ENCODE measurements at places on chromosomes 3 and 15.

DNA sequence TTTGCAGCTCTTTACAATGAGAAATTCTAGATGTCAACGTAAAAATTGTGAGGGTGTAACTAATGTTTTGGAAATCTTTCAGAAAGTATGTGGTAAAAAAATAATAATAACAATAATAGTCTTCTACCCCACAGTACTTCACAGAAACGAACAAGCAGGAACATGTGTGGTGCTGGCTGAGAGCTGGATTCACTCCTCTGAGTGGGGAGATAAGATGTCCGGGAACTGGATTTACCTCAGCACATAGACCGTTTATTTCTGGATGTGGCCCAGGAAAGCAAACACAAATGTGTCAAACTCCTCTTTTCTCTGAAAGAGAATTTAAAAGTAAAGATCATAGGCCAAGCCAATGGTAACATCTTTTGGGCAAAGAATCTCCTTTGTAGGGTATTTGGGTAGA is 103.4 kb downstream of the SLC49A4 start:
- DNase-seq: no peak

- DNase-seq: no peak
Observed at GRCh38 chr3:140943781-140944552, 2.3 kb downstream of the SLC25A36 start.

- DNase-seq: peak; percentile 94
Observed at GRCh38 chr3:150408221-150409124, at the start of gene TSC22D2. Gene TSC22D2 (plus strand): TSS chr3:150408298. CDS start chr3:150409351, 1,053 bp downstream.

DNA sequence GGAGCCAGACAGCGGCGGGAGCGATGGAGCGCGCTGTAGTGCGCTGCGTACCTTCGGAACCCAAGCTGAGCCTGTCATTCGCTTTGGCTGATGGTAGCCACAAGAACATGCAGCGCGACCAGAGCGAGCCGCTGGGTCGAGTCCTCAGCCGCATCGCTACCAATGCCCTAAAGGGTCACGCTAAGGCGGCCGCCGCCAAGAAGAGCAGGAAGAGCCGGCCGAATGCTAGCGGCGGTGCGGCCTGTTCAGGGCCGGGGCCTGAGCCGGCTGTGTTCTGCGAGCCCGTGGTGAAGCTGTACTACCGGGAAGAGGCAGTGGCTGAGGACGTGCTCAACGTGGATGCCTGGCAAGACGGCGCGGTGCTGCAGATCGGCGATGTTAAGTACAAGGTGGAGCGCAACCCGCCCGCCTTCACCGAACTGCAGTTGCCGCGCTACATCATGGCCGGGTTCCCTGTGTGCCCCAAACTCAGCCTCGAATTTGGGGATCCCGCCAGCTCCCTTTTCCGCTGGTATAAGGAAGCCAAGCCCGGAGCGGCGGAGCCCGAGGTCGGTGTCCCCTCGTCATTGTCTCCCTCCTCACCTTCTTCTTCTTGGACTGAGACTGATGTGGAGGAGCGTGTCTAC is 498 bp downstream of the PDE12 start:
- DNase-seq: no peak

- no peak for DNase-seq
Observed at GRCh38 chr3:194150252-194150934, 14.4 kb downstream of the HES1 start.

DNA sequence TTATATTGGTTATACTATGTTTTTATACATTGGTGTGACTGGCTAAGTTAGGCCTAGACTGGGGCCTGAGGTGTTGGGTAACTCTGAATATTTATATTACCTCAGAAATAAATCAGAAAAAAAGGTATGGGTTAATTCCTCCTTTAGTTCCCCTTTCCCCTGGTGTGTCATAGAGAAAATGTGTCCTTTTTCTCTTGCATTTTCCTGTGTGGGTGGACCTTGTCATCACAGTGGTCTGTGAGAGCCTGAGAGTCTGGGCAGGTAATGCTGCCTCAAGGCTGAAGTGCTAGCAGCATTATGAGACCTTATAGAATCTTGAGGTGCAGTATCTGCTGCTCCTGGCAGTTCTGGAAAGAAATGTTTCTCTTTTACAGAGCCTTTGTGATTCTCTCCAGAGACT is 69.7 kb downstream of the PCOLCE2 start:
- no peak for DNase-seq

DNA sequence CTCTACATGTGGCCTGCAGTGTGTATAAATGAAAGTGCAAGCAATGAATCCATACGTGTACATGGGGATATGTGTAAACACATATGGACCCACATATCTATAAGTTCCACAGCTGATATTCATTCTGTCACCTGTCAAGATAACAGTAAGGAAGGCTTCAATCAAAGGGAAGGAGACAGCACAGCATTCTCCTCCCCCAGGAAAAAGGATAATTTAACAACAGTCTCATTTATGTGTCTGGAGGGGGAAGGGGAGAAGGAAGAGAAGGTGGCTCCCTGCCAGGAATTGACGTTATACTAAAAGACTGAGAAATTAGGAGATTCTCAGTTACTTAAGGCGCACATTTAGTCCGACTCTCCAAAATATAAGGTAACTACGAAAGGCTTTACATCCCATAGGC is 345.9 kb downstream of the FOXP1 start:
- DNase-seq: no peak

DNA sequence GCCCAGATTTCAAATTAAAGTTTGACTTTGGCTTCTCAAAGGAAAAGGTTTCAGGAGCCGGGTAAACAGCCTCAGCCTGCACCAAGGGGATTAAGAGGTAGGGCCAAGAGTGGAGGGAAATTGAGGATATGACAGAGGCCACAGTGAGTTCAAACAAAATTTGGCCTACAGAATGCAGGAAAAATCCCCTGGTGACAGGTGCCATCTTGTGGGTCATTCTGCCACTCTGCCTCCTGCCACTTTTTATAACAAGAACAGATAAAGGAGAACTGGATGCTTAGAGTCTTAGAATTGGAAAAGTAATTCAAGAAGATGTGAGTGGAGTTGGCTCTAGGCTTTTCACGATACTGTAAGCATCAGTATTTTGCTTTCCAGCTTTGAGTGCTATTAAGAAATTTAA is 253.2 kb downstream of the NR2F2 start:
- DNase-seq: no peak

DNA sequence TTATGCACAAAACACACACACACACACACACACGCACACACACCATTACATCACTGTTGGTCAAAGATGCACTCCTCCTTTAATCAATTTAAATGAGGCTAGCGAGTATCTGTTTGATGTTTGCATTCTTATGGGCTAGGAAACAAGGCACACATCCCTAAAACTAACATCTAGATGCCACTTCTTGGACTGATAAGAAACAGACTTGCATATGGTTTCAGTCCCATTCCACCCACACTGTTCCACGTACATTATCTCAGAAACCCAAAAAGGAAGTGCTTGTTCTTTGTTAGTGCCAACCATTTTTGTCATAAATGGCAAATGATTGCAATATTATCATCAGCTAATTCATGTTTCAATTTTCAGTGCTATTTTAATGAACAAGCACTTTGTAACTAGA is 69.5 kb downstream of the CCR1 start:
- DNase-seq: no peak

GRCh38 chr15:100263031-100263430 is 78.7 kb downstream of the ADAMTS17 start:
- no peak for DNase-seq

- no peak for DNase-seq
Observed at GRCh38 chr3:68699541-68699940, 232.8 kb downstream of the TAFA4 start.

DNA sequence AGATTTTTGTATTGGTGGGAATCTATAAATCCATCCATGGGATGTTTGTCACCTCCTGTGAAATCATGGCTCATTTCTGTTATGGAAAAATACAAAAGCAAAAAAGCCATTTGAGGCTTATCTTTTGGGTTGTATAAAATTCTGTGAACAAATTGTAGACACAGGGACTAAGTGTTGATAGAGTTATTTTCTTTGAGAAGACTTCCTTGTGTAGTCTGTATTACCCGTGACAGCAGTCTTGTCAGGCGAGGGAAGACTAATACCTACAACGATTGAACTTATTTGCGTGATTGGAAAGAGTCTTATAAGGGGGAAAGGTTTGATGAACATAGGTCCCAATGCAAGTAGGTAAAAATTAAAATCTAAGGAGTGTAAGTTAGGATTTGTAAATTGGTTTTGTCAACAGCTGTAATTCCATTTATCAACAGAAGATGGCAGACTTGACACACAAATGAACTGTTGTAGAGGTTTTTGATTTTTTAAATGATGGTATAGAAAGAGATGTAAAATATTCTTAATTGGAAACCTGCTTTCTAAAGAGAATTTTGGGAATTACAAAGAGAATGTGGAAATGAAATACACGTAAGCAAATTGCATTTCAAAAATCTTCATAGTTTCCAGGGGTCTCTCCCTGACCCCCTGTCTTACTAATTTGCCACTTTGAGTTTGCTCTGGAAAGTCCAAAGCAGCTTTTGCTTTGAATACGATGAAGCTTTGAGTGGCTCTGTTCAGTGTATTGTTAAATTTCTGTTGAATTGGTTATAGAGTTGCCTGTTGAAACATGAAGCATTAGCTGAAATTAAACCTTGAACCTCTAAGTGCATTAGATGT is 33.2 kb downstream of the SLC25A26 start:
- no peak for DNase-seq

GRCh38 chr3:149315694-149316093 is 17.7 kb downstream of the TM4SF18 start:
- DNase-seq: no peak

- no peak for DNase-seq
Observed at GRCh38 chr3:189698811-189699210, 67.6 kb downstream of the TP63 start.

- DNase-seq: no peak
Observed at GRCh38 chr3:76410762-76411281, 625.5 kb upstream of the ZNF717 start.

DNA sequence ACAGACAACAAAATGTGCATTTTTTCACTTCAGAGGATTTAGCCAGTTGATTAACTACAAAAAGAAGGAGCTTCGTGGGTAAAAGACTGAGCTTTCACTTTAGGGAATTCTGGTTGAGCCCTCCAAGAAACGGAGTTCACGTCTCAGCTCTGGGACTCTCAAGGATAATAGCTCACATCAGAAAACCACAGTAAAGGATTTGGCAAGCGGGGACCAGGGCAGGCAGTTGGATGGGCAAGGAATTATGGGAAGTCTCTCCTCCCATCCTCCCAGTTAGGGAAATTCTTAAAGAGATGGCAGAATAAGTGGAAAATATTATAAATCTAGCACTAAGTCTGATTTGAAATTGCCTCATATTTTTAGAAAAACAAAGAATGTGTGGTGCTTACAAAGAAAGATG is 188.3 kb upstream of the EOMES start:
- DNase-seq: no peak

- no peak for DNase-seq
Observed at GRCh38 chr3:27290760-27291159, 78.4 kb downstream of the NEK10 start.

- DNase-seq: no peak
Observed at GRCh38 chr3:6120786-6121185, 740.1 kb upstream of the GRM7 start.

DNA sequence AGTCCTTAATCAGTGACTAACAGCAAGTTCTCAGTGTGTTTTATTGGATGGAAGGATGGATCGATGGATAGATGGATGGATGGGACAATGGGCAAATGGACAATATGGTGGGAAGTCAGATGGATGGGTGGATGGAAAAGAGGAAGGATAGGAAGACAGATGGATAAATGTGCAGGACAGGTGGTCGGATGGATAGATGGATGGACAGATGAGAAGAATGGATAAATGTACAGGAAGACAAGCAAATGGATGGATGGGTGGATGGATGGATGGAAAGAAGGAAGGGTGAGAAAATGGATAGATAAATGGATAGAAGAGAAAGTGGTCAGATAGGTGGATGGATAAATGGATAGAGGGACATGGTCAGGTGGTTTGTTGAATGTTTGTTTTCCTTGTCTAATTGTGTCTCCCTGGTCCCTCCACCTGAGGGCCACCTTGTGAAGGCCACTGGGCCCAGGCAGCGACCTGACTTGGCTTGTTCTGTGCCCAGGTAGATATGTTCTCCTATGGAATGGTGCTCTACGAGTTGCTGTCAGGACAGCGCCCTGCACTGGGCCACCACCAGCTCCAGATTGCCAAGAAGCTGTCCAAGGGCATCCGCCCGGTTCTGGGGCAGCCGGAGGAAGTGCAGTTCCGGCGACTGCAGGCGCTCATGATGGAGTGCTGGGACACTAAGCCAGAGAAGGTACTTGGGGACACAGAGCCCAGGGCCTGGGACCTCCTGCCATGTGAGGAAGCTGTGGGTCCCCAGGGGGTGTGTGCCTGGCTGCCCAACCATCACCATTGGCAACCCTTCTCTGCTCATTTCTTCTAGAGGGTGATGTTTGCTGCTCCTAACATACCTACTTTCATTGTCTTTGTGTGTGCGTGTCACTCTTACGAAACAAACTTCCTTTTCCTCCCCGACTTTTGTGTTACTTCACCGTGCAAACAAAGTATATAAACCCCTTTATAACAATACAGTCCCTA is 137.5 kb downstream of the LRRK1 start:
- no peak for DNase-seq

DNA sequence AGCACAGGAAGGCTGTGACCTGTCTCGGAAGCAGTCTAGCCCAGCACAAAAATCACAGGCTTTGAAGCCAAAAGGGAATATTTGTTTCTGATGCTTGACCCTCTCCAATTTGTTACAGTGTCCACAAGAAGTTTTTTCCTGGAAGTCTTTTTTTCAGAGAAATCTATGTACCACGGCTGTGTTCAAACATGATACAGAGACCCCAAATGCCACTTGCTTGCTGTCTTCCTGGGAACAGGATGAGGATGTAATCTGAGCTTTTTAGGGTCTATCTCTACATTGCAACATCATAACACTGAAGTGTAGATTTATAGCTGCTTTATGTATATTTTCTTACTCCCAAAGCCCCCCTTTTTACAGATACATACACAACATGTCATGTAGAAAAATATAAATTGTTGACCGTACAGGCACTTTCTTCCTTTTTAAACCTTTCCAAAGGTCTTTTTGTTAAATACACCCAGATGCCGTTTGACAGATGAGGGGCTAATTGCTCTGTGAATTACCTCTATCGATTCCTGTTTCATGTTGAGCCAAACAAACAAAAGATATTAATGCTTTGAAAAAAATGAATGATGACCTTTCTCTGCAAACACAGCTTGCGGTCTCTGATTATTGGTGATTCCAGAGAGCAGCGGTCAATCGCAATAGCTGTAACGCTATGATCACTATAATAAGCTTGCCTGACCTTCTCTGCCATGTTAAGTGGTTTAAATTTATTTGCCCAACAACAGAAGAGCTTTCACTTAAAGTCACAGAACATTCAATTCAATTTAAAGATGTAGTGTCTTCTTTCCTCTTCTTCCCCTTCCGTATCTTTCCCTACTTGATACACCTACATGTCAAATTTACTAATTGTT is 875.9 kb upstream of the NR2F2 start:
- no peak for DNase-seq

Measured in activated CD8-positive, alpha-beta memory T cell treated with anti-CD3 and anti-CD28 coated beads for 1 hour (primary cell).